CD4-positive, alpha-beta T cell treated with Interleukin-6 at 100 ng/mL for 8 hours (primary cell): ENCODE measurements at places on chromosomes 3 and 15.

GRCh38 chr3:4841776-4842440 lies 137.3 kb upstream of the BHLHE40 start:
- no peak for DNase-seq

DNA sequence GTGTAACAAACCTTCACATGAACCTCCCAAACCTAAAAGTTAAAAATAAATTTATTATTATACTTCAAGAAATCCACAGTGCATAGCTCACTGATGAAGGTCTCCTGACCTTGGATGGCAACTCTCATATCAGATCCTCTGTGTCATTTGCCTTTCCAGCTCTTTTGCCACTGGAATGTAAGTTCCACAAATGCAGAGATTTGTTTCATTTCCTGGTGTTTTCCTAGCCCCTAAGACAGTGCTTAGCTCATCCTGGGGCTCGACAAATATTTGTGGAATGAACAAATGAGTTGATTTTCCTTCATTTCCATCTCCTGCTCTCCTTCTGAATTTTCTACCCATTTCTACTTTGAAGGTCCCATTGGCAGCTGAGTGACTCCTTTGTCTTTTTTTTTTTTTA lies 56.0 kb downstream of the FRMD4B start:
- DNase-seq: no peak

DNA sequence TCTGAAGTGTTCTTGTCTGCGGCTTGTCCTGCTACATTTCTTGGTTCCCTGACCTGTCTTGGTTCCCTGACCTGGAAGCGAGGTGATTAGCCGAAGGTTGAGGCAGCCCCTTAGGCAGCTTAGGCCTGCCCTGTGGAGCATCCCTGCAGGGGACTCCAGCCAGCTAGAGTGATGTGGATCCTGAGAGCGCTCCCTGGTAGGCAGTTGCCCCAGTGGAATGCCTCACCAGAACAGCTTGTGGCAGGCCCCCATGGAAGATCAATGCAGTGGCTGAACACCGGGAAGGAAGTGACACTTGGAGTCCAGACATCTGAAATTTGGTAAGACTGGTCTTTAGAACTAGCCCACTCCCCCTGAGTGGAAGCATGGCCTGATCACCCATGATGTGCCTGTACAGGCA lies 5.5 kb upstream of the ROBO1 start:
- no peak for DNase-seq

DNA sequence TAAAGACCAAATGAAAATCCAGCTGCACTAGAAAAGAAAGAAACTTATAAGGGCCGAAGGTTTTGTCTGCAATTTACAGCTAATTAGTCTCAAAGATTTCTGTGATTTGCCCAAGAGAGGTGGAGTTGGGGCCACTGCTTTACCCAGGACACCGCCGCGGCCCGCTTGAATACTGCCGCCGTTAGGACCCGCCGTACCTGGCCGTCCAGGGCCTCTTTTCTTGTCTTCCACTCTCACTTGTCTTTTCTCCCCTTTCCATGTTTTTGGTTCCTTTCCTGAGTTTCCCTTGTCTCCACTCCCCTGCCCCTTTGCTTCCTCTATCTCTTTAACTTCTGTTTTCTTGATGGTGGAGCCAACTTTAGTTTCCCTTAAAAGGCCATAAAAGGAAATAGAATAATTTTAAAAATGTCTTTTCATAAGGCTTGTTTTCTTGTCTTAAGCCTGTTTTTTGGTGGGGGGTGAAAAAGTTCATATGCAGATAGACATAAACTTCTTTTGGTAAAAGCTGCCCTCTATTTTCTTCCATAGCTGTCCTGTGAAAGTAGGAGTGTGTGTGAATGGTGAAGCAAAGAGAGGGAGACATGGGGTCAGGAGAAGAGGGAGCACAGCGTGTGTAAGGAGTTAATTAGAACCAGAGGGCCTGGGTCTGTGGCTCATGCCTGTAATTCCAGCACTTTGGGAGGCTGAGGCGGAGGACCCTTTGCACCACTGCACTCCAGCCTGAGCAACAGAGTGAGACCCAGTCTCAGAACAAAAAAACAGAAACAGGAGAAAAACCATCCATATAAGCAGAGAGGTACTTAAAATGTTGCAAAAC lies 16.0 kb upstream of the CCNL1 start:
- no peak for DNase-seq

- no peak for DNase-seq
Observed at GRCh38 chr3:108114423-108115065, 23.7 kb upstream of the CD47 start.

GRCh38 chr3:1183320-1184048 lies 90.7 kb downstream of the CNTN6 start:
- no peak for DNase-seq

- DNase-seq: no peak
Observed at GRCh38 chr3:183930086-183930485, 45.4 kb upstream of the PARL start.

DNA sequence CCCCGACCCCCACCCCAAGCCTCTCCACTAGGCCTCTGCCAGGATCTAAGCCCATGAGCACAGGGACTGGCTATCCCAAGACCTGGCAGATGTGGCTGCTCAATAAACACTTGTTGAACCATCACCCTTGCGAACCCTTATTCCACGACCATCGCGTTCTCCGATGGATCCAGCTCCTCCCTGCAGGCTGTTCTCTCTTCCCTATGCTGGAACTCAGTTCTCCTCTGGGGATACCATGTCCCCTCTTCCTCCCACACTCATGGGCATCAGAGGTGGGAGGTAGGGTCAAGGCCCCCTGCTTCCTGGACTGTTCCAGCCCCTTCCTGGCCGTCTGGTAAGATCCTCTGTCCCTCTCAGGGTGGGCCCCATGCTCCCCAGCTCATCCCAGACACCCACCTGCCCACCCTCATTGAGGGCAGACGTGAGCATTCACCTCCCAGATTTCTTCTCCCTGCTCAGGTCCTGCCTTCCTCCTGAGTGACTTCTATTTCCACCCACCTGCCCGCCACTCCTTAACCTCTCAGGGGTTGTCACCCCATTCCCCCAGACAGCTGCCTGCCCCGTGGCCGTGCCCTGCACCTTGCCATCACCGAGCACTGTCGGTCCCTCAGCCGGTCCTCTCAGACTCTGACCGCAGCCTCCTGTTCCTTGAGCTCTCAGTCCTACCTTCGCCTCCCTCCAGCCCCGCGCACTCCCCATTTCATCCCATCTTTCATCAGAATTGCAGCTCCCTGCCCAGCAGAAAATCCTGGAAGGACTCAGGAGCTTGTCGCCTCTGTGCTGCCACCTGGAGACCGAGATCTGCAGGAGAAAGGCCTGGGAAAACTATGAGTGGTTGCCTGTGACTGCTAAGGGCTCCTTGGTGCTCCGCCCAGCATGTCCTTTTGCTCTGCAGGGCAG lies 42.0 kb downstream of the PML start:
- no peak for DNase-seq

- no peak for DNase-seq
Observed at GRCh38 chr3:135050536-135050935, 255.5 kb downstream of the EPHB1 start.

- DNase-seq: no peak
Observed at GRCh38 chr3:101811875-101812274, 32.9 kb downstream of the NXPE3 start.

- peak; percentile 73 for DNase-seq
Observed at GRCh38 chr3:14124223-14124614, 451 bp downstream of the CHCHD4 start.

DNA sequence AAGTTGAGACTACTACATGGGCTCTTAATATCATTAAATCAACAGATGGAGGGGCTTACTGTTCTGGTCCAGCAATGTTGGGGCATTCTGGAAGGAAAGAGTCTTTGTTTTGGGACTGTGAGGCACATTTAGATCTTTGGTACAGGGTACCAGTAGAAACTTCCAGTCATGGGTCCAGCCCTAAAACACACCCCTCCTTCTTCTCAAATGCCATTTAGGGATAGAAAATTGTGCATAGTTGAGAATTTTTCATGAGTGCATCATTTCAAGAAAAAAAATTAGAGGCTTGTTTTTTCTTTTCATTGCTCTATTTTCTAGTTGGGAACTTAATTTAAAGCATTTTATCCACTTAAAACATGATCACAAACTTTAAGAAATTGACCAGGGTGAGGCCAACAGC lies 4.1 kb upstream of the RTP1 start:
- no peak for DNase-seq

GRCh38 chr15:48058371-48058770 lies 62.4 kb upstream of the SLC24A5 start:
- DNase-seq: no peak

DNA sequence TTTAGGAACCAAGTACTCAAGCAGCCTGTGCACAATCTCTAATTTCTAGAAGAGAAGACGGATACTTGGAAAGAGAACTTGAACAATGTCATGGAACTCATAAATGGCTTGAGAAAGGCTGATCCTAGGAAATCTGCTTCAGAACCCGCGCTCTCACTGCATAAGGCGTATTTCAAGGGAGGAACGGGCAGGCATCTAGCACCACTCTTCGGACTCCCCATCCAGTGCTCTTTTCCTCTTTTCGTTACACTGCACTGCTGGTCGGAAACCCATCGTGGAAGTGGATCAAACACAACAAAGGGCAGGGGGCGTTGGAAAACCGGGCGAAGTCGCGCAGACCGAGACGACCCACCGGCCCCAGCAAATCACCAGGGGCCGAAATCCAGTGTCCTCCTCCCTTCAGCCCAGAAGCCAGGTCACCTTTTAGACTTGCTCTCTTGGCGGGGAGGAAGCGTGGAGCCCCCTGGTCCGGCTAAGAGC lies 539 bp upstream of the TLNRD1 start:
- no peak for DNase-seq

DNA sequence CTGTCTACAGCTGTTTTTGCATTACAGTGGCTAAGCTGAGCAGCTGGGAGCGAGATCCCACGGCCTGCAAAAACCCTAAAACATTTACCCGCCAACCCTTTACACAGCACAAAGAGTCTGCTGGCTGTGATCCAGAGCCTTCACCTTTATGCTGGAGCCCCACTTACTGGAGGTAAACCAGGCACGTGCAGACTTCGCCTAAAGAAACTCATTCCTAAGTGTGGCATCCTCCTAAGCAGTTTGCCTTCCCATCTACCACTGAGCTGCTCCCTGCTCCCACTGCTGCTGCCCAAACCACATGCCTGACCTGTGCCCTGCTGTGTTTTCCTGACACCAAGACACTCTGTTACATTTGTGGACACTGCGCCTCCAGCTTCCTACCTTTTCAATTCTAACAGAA lies 53.0 kb downstream of the CHSY1 start:
- DNase-seq: no peak
